ENCODE measurements at places on chromosomes 3 and 15. TPM values are rescaled to one million over a fixed set of nuclear protein-coding genes. Genes with fewer than 3 reads are reported as not detected.

The RAB11A gene
- total RNA-seq = 206 TPM

The PCOLCE2 gene
- 27.4 TPM for total RNA-seq

The PPP1R2 gene
- total RNA-seq = 52.6 TPM

The CCR9 gene
- not detected for total RNA-seq

The XIRP1 gene
- 0.07 TPM for total RNA-seq

The SMCO1 gene
- total RNA-seq = not detected

The CKMT1B gene
- not detected for total RNA-seq

- DNase-seq = no peak
Observed at GRCh38 chr3:46541835-46542234, 24.3 kb downstream of the LRRC2 start.

DNA sequence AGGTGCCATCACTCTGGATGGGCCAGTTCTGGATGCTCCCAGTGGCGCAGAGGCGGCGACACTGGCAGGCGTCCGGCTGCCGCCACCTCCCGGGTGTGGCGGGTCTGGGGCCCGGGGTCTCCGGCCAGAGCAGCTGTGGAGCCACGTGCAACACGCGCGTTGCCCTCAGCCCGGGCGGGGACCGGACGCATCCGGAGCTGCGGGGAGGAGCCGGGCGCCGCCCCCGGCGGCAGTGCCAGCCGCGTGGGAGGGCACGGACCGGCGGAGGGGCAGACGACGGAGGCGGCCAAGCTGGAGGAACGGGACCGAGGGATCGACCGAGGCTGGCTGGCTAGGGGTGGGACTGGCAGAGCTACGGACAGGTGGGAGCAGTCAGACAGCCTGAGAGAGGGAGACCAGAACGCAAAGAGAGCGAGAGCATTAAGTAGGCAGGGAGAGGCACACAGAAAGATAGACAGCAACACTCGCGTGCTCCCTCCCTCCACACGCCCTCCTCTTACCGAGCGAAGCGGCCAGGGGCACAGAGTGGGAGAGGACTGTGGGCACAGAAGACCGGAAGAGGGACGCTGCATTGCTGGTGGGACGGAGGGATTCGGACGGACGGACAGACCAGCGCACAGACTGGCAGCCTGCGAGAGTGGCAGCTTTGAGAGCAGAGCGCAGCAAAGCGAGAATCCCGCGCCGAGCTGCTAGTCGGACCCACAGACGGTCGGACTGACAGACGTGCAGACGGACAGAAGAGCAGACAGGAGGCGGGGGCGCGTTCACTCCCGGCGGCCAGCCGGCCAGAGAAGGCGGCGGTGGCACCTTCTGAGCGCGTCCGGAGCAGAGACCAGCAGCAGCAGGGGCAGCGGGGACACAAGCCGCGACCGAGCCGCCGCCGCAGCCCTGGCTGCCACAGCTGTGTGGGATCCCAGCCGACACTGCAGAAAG is at the start of gene ARPP21:
ARPP21 (plus strand) TSS at position 272 of the 933 bp plus-strand sequence. CDS start 42,227 bp downstream, outside the sequence.
- DNase-seq = no peak

GRCh38 chr15:53791581-53791980 is 32.1 kb upstream of the WDR72 start:
- DNase-seq = no peak

DNA sequence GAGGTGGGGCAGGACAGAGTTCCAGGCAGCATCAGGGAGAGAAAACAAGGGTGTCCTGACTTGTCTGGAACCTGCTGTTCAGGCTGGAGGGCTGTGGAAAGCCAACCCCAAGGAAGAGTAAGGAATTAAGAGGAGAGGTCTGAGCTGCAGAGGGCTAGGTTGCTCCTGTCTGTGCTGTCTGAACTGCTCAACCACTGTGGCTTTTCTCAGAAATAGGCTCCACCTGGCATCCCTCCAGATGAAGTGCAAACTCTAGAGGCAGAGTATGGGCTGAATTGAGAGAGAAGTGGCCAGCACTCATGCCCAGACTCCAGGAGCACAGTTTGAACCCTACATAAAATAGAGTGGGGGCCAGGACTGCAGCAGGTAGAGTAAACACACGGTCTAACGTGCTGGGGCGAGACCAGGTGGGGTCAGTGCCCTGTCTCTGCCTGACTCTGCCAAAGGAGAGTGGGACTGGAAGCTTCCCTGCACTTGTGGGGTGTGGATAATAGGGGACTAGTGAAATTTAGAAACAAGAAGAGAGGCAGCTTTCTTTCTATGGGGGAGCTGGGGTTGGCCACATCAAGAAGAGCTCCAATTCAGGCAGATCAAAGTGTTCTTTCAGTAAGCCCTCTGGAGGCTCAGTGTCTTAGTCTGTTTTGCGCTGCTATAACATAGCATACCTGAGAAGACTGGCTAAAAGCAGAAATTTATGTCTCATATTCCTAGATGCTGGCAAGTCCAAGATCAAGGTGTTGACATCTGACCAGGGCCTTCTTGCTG is 28.0 kb upstream of the MNS1 start:
- no peak for DNase-seq

DNA sequence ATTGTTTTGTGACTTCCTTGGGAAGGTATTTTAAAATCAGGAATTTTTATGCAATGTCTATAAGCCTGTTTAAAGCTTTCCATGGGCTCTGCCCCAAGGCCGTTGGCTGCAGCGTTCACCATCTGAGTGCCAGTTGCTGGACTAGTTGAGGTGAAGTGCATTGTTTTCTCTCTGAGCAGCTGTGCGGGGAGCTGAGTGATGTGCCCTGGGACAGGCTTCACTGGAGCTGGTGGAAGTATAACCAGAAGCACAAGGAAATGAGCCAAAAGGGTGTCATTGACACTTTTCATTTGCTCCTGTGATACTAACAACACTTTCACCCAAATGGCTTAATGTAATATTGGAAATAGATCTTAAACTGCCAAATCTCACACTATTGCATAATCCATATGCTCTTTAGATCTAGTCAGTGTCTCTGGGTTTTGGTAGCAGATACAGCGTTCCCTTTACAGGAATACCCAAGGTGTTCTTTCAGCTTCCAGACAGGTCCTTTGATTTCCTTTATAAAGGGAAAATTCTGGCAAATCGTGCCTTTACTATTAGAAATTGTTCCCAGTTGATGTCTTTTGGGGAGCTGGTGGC is 29.2 kb downstream of the APH1B start:
- DNase-seq = no peak

GRCh38 chr3:46994801-46995731 is 15.6 kb downstream of the NBEAL2 start:
- DNase-seq = no peak

GRCh38 chr3:14649466-14649865 is 2.1 kb upstream of the CCDC174 start:
- no peak for DNase-seq

DNA sequence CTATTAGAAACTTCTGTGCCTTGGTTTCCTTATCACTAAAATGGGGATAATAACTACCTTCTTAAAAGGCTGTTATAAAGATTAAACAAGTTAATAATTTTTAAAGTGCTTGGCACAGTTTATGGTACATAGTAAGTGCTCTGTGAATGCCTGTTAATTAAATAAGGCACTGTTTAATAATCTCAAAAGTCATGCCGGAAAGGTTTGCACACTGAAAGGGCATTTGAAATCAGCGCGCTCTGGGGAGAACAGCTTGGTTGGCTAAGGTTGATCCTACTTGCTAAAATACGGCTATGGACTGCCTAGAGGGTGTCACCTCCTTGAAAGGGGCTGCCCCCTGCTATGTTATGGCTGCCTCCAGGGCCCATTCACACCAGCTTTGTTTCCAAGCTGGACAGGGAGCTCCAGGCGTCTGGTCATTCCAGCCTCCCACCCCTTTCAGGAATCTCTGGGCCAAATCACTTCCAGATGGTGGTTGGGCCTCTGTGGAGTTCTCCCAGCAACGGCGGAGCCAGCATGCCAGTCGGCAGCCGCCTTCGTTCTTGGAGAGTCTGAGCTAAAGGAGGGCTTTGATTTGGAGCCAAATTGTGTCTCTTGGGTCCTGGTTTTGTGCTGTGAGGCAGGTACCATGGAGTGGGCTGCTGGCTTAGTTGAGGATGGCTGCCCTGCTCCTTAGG is 5.9 kb downstream of the FLNB start:
- peak; percentile 74 for DNase-seq

DNA sequence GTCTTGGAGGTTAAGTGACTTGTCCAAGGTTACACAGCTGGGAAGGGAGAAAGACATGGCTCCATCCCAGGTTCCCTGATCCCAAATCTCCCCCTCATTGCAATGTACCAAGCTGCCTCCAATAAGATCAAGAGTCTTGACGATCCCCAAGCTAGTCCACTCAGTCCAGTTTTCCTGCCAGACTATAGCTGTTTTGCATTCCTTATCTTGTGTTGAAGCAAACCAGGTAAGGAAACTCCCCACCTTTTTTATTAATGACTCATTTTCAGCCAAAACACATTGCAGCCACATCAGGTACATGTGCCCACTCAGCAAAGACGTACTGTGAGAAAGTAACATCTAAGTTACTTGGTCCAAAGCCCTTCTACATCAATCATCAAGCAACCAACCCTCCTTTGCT is 41.9 kb downstream of the LIPC start:
- DNase-seq = no peak

- DNase-seq = no peak
Observed at GRCh38 chr3:45191924-45192417, 34.1 kb downstream of the TMEM158 start.

GRCh38 chr15:85527895-85528294 is 147.5 kb downstream of the AKAP13 start:
- no peak for DNase-seq

- no peak for DNase-seq
Observed at GRCh38 chr3:18670759-18671158, 245.6 kb upstream of the SATB1 start.

DNA sequence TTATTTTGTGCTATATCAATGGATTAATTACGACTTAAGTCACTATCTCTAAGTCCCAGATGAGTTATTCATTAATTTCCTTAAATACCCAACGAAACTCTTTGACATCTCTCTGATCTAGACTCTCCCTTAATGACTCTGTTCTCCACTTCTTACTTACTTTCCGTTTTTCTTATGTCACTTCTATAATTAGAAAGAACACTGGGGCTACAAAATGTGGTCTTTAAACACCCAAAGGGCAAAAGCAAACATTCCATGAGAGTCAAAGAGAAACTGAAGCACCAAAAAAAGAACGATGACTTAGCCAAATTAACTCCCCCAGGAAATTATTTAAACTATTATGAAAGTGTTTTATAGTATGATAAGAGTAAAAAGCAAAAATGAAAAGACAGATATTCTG is 166.4 kb upstream of the UBE2E2 start:
- no peak for DNase-seq

DNA sequence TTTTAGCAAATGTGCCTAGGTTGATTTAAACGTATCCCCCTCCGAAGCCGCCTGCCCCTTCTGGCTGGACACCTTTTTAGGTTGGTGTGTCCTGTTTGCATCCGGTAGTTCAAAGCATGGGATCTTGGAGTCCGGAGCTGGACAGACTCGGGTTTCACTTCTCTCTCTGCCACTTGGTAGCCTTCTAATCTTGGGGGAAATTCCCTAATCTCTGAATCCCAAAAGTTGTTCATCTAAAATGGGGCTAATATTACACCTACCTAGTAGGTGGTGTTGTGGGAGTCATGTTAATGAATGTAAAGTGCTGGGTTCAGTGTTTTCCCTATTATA is 760 bp downstream of the FANCI start:
- no peak for DNase-seq

DNA sequence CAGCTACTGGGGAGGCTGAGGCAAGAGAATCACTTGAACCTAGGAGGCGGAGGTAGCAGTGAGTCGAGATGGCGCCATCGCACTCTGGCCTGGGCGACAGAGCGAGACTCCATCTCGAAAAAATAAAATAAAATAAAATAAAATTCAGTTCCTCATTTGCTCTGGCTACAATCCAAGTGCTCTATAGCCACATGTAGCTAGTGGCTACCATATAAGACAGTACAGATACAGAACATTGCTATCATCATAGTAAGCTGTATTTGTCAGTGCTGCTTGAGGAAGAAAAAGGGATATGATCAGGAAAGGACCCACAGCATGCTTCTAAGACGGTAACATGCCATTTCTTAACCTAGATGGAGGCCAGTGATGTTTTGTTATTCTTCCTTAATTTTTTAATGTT is 88.7 kb upstream of the CDAN1 start:
- no peak for DNase-seq

DNA sequence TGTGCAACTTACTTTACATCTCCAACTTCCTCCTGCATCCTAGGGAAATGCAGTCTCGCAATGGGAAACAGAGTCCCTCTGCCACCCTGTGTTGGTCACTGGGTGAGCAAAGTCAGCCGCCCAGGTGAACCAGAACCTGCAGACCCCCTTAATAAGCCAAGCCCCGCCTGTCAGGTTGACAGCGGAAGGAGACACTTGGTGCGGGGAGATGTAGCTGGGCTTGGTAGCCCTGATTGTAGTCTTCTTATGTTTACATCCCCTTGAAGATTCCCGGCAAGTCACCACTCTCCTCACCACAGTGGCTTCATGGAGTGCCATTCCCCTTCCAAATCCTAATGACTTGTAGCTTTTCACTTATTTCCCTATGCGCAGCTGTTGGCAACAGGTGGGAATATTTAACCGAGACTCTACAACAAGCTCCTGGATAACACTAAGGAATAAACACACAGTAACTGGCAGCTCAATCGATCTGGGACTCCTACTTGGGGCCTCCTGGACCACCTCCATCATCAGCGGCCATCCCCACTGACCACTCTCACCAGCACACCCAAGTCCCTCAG is 17.7 kb upstream of the CLSTN2 start:
- no peak for DNase-seq

- DNase-seq = peak; percentile 44
Observed at GRCh38 chr3:152595975-152596821, 238.7 kb upstream of the P2RY1 start.

DNA sequence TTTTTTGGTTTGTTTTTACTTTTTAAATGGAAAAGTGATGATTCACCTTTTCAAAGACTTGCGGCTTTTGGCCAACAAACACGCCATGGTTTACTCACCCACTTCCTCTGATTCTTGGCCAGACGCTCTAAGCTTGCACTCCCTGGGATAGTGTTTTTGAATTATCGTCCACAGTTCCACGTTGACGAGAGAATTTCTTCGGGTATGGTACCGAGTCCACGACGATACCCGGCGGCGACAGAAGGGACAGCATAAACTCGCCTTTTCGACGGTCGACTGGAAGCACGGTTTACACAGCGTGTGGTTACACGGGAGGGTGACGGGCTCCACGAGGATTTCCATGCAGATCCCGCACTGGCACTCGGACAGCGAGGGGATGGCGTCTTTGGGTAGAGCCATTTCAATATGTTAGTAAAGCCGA is 783 bp downstream of the RNF168 start:
- DNase-seq = peak; percentile 55

All from uterus (tissue), 4 donors.